ENCODE measurements at places on chromosomes 11 and 22. TPM values are rescaled to one million over a fixed set of nuclear protein-coding genes. Genes with fewer than 3 reads are reported as not detected.

DNA sequence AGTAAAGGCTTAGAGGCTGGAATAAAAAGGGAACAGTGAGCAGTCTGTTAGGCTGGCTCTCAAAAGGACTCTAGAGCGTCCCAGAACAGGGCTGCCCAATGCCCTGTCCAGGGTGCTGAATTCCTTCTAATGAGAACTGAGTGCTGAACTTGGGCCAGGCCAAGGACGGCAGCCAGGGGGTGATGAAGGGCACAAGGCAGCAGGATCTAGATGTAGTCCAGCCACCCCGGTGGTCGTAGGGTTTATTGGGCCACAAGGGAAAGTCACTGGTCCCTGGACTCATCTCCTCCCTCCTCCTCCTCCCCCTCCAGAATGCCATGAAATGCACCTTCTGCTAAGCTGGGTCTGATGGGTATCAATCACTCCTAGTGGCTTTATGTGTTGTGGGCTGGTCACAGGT, 19.2 kb downstream of the NPTXR start:
- no peaks in the 10 kb centered on the region for H3K4me1 ChIP-seq
- H3K27me3 ChIP-seq = no peaks in the 10 kb centered on the region
- H3K36me3 ChIP-seq = no peaks in the 10 kb centered on the region
- H3K4me3 ChIP-seq = no peak overlapping the region

GRCh38 chr22:40534379-40535188, 101.9 kb downstream of the MRTFA start:
- peak overlapping the region; percentile 85 for H3K27ac ChIP-seq
- no peaks in the 10 kb centered on the region for H3K27me3 ChIP-seq
- peak overlapping the region; percentile 74 for H3K4me3 ChIP-seq
- DNase-seq = no peak
- H3K4me1 ChIP-seq = peaks cover 57% of the 10 kb centered on the region
- peaks cover 15% of the 10 kb centered on the region for H3K36me3 ChIP-seq

GRCh38 chr11:19673924-19674729, 38.5 kb upstream of the NAV2 start:
- H3K4me3 ChIP-seq = no peak overlapping the region
- peaks cover 21% of the 10 kb centered on the region for H3K4me1 ChIP-seq
- H3K36me3 ChIP-seq = no peaks in the 10 kb centered on the region
- H3K27ac ChIP-seq = no peak overlapping the region

DNA sequence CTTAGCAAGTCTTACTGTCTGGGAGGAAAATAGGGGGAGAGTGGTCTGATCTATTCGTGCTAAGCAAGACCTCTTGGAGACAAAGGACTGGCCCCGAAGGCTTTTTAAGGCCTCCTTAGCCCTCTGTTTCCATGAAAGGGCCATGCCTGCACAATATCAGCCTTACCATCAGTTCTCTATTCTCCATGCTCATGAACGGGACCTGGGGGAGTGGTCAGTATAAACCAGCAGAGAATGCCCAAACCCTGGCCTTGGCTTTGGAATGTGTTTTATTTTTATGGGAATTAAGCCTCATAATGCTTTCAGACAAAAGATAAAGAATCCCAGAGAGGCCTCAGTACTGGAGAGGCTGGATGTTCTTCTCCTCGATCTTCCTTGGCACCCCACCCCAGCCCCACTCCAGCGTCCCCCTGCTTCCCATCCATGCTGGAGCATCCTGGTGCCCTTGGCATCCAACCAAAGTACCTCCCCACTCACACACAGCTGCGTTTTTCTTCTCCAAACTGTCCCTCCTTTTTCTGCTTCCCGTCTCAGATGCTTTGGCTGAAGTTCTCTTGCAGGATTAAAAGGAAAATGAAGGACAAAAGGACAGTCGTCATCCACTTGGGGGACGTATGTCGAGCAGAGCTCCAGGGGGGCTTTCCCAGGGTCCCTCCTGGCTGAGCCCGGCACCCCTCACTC, 18.6 kb downstream of the FXYD6 start:
- H3K27ac ChIP-seq = no peak overlapping the region
- H3K4me3 ChIP-seq = no peak overlapping the region
- DNase-seq = no peak
- peaks cover 16% of the 10 kb centered on the region for H3K27me3 ChIP-seq

- no peaks in the 10 kb centered on the region for H3K36me3 ChIP-seq
- no peaks in the 10 kb centered on the region for H3K27me3 ChIP-seq
- no peak overlapping the region for H3K27ac ChIP-seq
- no peaks in the 10 kb centered on the region for H3K4me1 ChIP-seq
Measured at GRCh38 chr22:49112176-49112575, 715.5 kb downstream of the BRD1 start.

DNA sequence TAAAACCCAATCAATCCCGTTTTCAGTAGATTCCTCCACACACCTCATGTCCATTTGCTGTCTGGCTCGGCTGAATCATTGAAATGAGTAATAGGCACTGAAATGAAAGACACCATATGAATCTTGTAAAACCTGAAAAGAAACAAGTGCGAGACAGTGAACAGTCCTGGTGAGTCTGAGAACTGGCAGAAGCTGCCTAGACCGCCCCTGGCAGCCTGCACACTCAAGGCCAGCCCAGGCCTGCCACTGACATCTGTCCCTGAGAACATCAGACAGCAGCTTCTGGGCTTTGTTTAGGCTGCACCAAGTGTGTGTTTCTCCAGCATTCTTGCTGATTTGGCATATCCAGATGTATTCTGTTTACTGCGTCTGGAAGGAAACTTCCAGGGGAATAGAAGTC, 44.8 kb downstream of the ENDOD1 start:
- H3K27me3 ChIP-seq = no peaks in the 10 kb centered on the region
- H3K27ac ChIP-seq = no peak overlapping the region
- peaks cover 9% of the 10 kb centered on the region for H3K4me1 ChIP-seq

DNA sequence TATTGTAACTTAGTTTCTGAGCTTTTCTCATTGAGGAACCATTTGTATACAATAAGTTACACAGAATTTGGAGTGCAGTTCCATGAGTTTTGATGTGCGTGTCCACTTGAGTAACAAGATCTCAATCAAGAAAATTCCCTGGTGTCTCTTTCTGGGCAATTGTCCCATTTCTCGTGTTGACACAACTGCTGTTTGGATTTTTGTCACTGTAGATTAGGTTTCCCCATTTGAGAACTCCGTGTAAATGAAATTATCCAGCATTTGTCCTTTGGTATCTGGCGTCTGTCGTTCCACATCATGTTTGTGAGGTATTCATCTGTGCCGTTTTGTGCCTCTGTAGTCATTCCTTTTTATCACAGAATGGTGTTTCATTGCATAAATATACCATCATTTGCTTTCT, 547.0 kb downstream of the TBC1D22A start:
- no peaks in the 10 kb centered on the region for H3K4me1 ChIP-seq
- peaks cover 10% of the 10 kb centered on the region for H3K27me3 ChIP-seq
- H3K36me3 ChIP-seq = no peaks in the 10 kb centered on the region
- no peak for DNase-seq
- no peak overlapping the region for H3K27ac ChIP-seq

The SLC7A4 gene
- 0.07 TPM for total RNA-seq

The NPTXR gene
- total RNA-seq = 1.2 TPM

The BIK gene
- total RNA-seq = 1.9 TPM
